Inflammatory macrophage (primary cell): ENCODE measurements at places on chromosomes 2 and 18.

DNA sequence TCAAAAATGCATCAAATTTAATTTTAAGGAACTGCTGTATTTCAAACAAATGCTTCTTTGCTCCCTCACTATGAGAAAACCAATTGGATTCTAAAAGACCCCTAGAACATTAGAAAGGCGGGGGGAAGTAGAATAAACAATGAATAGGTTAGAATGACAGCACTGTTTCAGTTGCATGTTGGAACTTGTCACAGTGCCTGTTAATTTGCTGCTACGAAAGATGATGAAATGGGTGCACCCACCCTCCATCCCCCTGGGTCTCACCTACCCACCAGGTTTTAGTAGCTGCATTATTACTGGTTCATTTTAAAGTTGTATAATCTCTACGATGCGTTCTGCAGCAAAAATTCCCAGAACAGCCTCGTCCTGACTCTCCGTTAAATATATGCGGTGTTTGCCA lies 193.0 kb upstream of the COPS8 start:
- DNase-seq = no peak

DNA sequence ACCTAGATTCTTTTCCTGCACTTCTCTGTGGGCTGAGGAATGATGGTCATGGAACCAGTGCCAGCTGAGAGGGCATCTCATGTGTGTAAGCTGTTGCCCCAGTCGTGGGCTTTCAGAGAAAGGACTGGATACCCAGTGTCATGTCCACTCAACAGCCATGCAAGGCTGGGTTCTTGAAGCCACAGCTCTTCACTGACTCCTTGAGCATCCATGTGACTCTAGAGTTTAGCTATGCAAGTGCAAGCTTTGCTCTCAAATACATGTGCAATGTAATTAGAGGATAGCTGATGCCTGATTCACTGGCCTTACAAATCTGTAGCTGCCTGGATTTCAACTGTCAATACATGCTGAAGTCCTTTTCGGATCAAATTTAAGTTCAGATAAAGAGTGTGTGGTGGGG lies 46.8 kb upstream of the EML6 start:
- no peak for DNase-seq

GRCh38 chr2:113237604-113238160 lies 41.0 kb downstream of the PAX8 start:
- DNase-seq = no peak

- peak; percentile 13 for DNase-seq
Measured at GRCh38 chr18:48595703-48596218, 56.9 kb downstream of the CTIF start.

GRCh38 chr2:237752761-237753165 lies 45.8 kb upstream of the RBM44 start:
- peak; percentile 94 for DNase-seq

GRCh38 chr2:233026198-233026813 lies 6.2 kb upstream of the NEU2 start:
- DNase-seq = no peak

- DNase-seq = no peak
Measured at GRCh38 chr2:2919574-2920365, 457.8 kb downstream of the EIPR1 start.

GRCh38 chr2:222561817-222562645 lies 93.9 kb downstream of the FARSB start:
- peak; percentile 53 for DNase-seq

GRCh38 chr2:37616677-37617005 lies 54.8 kb downstream of the CDC42EP3 start:
- DNase-seq = no peak

GRCh38 chr2:118055512-118056164 lies 32.6 kb upstream of the INSIG2 start:
- DNase-seq = peak; percentile 69

DNA sequence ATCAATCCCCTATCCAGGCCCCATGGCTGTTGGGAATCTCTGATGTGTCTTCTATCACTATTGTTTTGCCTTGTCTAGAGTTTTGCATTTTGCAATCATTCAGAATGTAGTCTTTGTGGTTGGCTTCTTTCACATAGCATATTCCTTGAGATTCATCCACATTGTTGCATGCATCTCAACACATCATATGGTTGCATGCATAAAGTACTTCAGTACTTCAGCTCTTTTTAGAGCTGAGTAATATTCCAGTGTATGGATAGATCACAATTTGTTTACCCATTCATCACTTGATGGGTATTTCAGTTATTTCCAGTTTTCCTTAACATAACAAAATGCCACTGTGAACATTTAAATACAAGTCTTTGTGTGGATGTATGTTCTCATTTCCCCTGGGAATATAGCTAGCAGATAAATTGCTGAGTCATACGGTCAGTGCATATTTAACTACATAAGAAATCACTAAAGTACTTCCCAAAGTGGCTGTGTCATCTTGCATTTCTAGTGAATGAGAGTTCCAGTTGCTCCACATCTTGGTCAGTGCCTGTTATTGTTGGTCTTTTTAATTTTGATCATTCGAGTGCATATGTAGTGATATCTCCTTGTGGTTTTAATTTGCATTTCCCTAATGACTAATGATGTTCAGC lies 138.8 kb downstream of the BCL11A start:
- no peak for DNase-seq

- peak; percentile 96 for DNase-seq
Measured at GRCh38 chr18:77127769-77128671, 4.6 kb downstream of the MBP start.

- DNase-seq = no peak
Measured at GRCh38 chr2:196233021-196233804, 61.8 kb upstream of the STK17B start.

- DNase-seq = peak; percentile 91
Measured at GRCh38 chr2:121699421-121700333, 37.0 kb downstream of the NIFK start.

DNA sequence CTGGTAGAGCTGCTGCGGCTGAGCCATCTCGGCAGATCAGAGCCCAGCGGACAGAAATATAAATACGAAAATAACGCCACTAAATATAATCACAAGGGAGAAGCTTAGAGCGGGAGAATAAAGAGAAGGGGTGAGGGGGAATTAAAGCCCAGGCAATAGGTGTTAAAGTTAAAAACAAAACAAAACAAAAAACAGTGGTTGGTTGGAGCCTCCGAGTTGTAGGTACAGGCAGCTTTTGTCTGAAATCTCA lies 1.3 kb upstream of the MEIS1 start:
- DNase-seq = no peak

- DNase-seq = no peak
Measured at GRCh38 chr2:161913865-161914264, 160.2 kb downstream of the DPP4 start.

- peak; percentile 62 for DNase-seq
Measured at GRCh38 chr18:11251891-11252270, 102.5 kb upstream of the PIEZO2 start.

- no peak for DNase-seq
Measured at GRCh38 chr2:227179988-227180685, 15.7 kb downstream of the COL4A3 start.

GRCh38 chr2:156157670-156158069 lies 174.9 kb downstream of the NR4A2 start:
- peak; percentile 17 for DNase-seq

- DNase-seq = no peak
Measured at GRCh38 chr18:76670564-76671288, 151.6 kb upstream of the ZNF236 start.

DNA sequence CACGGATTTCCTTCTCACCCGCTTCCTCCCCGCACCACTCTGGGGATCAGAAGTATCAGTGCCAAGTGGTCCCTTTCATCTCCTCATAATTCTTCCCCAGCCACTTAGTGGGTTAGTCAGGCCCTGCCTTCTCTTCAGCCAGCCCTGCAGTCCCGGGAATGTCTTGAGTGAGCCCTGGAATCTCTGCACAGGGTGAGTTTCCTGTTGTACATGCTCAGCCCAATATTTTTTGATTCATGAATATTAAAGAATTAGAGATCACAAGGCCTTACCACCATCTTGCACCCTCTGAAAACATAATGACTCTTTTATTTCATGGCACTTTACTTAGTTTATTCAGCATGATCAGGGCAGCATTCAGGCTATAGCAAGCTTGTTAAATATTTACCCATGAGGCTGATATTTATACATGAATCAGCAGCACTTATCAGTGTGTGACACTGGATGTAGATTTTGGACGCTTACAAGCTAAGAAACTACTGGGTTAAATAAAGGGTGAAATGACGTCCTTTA lies 159.4 kb upstream of the FOSL2 start:
- no peak for DNase-seq

- DNase-seq = no peak
Measured at GRCh38 chr2:162082036-162082435, 8.0 kb upstream of the DPP4 start.

- DNase-seq = peak; percentile 35
Measured at GRCh38 chr18:46574743-46575115, 82.3 kb downstream of the LOXHD1 start.

DNA sequence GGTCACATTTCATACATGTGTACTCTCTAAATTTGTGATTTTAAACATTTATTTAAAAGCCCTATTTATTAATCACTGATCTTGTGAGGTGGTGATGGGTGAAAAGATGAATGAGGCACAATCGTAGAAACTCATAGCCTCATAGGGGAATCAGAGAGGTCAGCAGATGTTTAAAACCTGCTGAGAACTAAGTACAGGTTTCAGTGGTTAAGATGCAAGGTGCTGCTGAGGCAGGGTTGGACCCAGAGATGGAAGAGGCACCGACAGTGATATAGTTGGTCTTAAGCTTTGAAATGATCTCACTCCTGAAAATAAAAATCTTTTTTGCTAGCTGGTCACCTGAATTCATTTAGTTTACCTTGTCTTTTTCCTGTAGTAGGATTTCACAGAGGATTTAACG lies 49.6 kb downstream of the LINC00305 start:
- no peak for DNase-seq

DNA sequence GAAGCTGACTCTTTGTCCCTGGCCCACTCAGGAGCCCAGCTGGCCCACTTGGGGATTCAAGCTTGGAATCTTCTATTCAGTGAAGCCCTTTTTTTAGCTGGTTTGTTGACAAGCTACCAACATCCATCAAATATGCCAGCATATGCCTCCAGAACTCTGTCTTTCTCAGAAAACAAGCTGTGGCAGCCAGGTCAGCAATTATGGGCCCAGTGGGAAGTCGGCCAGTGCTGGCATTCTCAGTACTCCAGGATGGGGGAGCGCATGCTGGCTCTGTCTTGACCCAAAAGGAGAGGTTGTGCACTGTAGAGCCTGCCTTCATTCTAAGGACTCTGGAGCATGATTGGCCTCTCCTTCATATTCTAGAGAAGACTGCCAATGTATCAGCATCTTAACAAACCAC lies 401.5 kb downstream of the CNTNAP5 start:
- DNase-seq = no peak

- DNase-seq = no peak
Measured at GRCh38 chr2:22957446-22957845, 427.5 kb upstream of the KLHL29 start.

GRCh38 chr2:104584393-104584792 lies 269.5 kb upstream of the POU3F3 start:
- DNase-seq = no peak

- DNase-seq = no peak
Measured at GRCh38 chr2:23622966-23623675, 238.1 kb downstream of the KLHL29 start.

DNA sequence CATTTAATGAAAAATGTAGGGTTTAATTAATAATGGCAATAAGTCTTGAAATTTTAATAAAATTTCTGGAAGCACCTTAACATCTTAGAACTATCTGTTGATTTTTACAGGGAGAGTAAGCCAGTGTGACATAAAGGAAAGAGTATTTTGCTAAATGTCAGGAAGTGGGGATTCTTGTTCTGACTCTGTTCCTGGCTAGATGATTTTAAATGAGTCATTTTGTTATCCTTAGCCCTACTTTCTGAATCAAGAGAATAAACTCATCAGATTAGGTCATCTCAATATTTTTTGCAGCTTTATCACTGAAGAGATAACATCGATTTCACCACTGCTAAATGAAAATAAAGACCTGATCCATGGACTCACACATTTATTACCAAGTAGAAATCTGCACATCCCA lies 377.5 kb upstream of the CYRIA start:
- no peak for DNase-seq

GRCh38 chr2:66679442-66679841 lies 244.5 kb downstream of the MEIS1 start:
- DNase-seq = no peak

- no peak for DNase-seq
Measured at GRCh38 chr2:11027195-11027594, 115.5 kb downstream of the KCNF1 start.

DNA sequence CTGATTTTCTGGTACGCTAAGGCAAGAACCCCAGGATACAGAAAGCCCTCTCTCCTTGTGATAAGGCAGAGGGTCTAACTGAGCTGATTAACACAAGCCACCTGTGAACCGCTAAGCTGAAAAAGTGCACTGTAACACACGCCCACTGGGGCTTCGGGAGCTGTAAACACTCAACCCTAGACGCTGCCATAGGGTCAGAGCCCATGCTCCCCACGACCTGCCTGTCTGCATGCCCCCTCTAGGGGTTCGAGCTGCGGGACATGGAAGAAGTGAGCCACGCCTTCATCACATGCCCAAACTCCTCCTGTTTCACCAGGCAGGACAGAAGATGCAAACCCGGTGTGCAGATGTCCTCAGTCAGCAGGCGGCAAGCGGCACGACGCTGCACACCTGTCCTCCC lies 173.9 kb upstream of the RAB12 start:
- DNase-seq = no peak

DNA sequence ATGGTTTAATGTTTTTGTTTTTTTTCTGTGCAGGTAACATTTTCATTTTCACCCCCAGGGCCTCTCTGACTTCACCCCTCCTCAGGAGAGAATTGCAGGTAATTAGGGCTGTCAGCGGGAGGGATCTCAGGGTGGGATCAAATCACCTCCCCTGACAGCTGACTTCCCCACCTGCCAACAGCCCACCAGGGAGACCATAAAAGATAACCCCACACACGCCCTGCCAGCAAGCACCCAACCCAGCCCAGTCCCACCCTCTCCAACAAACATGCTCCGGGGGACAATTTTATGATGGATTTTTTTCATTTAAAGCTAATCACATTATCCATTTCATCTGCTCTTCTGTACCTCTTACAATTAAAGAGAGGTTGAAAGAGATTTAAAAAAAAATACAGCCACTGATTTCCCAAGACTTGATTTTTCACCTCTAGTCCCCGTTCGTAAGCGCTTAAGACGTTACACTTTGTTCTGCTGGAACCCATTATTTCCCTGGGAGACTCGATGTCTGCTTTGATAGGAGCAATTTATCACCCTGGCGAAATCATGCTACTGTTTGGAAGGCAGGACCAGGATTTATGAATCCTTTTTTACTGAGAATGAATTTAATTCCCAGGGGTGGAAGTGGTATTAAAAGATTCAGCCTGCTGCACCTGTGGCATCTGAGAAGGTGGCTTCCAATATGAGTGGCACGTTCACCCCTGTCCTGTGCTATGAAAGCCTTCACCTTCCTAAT lies 232.9 kb upstream of the ID2 start:
- no peak for DNase-seq

DNA sequence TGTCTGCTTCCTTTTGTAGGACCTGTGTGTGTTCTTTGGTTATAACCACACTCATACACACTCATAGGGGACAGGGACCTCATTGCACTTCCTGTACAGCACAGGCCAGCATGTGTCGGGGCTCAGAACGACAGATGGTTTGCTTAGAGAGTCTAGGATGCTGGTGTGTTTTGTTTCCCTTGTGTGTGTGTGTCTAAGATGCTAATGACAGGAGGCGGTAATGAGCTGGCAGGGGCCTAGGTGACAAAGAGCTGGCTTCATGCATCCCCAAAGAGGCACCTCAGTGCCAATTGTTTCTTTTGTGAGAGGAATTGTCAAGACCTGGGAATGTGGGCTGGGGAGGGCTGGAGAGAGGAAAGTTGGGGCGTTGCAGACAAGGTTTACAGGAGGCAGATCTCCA lies 66.6 kb downstream of the CELF4 start:
- DNase-seq = no peak
